ENCODE measurements at places on chromosomes 1 and 21.
A peak's percentile ranks its signal among the peaks of the same experiment; 100 is the strongest.

DNA sequence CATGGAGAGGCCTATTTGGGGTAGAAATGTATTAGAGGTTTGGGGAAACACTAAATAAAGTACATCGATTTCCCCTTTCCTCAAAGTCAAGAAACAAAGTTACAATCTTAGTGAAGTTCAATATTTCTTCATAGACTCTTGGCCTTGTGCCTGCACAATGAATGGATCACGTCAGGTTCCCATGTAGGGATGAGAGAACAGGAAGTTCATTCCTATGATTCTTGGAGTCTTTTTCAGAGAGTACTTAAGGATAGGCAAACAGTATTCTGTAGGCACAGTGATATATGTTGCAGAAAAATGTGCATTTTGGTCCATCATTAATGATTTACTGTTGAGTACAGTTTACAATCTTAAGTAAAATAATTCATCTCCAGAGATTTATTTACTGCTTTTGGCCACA is 275.5 kb downstream of the RGS7 start:
- no peak for DNase-seq

- DNase-seq, result peak; percentile 72
Measured at GRCh38 chr21:36926989-36927718, 39.3 kb downstream of the HLCS start.

DNA sequence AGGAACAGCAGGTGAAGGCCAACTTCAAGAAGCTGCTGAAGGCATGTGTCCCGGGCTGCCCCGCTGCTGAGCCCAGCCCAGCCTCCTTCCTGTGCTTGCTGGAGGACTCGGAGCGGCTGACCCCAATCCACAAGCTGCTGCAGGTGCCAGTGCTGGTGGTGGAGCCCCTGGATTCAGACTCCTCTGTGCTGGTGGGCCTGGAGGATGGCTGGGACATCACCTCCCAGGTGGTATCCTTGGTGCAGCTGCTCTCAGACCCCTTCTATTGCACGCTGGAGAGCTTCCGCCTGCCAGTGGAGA is 20.1 kb upstream of the NPPB start:
- DNase-seq, result no peak

GRCh38 chr1:202649553-202650392 is 60.5 kb downstream of the SYT2 start:
- no peak for DNase-seq

DNA sequence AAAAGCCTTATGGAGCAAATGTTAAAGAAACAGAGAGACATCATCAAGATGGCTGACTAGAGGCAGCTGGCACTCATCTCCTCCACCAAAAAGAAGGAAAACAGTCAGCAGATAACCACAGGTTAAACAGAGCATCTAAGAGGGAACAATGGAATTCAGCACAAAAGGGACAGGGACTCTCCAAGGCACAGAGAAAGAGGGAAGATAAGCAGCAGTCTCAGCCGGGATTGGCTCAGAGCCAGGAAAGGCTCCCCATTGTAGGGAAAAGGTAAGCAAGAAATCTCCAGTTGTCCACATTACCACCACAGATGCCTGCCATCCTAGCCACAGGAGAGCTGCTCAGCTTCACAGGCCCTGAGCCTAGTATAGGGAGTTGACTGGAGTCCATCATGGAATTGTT is 605.5 kb downstream of the SMYD3 start:
- DNase-seq, result no peak

DNA sequence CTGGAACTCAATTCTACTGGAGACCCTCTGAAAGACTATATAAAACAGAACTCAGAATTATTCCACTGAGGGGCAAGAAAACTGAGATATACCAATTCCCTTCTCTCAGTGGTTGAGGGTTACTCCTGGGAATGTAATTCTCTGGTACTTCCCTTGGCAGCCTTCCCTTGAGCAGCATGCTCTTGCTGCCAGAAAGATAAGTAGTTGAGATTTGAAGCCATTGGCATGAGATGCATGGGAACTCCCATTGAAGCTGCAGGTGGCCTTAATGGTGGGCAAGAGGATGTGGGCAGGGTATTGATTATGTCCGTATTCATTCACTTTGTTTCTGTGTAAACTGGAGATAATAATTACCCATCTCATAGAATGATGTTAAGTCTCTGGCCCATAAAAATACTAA is 28.6 kb upstream of the C1orf185 start:
- no peak for DNase-seq

GRCh38 chr1:64030411-64030810 is 173.0 kb upstream of the UBE2U start:
- no peak for DNase-seq

- DNase-seq, result no peak
Measured at GRCh38 chr1:157448636-157449035, 103.7 kb downstream of the FCRL5 start.

DNA sequence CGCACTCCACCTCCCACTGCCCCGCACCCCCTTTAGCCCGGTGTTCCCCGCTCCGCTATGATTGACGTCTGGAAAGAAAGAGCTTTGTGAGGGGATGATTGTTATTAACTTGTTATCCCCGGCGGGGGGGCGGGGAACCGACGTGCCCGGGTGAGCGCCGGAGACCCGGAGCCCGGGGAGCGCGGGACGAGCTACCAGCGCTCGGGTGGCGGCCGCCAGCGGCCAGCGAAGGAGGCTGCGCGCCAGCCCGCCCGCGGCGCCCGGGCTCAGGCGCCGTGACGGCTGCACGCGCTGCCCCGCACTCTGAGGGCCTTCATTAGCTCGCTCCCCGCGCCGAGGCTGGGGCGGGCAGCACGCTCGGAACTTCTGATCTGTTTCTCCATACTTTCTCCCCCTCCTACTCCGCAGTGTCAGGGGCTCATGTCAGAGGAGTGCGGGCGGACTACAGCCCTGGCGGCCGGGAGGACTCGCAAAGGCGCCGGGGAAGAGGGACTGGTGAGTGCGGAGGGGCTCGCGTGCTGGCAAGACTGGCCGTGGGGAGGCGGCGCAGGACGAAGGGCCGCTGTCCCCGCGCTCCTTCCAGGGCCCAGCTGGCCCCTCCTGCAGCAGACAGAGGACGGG is 2.1 kb downstream of the LHX8 start:
- no peak for DNase-seq

GRCh38 chr1:84479998-84480397 is 932 bp downstream of the RPF1 start:
- DNase-seq, result no peak

DNA sequence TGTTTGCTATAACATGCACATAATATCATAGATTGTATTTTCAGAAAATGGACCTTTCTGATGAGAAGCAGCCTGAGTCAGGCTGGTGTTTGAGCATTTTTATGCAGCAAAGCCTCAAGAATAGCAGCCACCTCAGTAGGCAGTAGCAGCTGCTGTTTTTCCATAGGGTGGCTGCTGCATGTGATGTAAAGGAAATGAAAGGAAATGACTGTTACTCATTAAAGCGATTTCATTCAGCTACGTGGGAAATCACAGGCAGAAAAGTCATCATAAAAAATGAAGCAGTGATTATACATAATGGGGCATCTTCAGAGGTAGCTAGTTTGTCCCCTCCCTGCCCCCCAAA is 110.4 kb downstream of the PATJ start:
- DNase-seq, result no peak

DNA sequence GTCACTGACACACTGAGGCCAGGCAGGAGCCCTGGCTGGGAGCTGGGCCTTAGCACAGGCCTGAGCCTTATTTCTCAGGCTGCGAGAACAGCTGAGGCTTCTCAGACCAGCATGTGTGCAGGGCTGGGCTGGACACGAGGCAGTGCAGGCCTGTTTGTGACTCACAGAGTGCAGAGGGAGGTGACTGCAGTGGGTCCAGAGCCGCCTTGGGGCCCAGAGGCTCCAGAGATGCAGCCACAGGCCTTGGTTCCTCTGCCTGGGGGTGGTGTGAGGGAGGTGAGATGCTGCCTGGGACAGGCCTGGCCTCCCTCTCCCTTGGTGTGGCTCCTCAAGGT is 61.2 kb upstream of the ETV3 start:
- no peak for DNase-seq

- DNase-seq, result no peak
Measured at GRCh38 chr1:115067161-115067859, 22.0 kb downstream of the TSPAN2 start.

- no peak for DNase-seq
Measured at GRCh38 chr1:164969253-164969652, 387.3 kb downstream of the LMX1A start.

- DNase-seq, result no peak
Measured at GRCh38 chr1:59445040-59445439, 148.1 kb downstream of the FGGY start.

DNA sequence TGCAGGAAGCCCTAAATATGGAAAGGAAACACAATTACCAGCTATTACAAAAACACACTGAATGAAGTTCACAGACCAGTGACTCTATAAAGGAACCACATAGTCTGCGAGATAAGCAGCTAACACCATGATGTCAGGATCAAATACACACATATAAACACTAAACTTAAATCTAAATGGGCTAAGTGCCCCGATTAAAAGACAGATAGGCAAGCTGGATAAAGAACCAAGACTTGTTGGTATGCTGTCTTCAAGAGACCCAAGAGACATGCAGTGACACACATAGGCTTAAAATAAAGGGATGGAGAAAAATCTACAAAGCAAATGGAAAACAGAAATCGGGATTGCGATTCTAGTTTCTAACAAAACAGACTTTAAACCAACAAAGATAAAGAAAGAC is 121.9 kb downstream of the SLC5A9 start:
- DNase-seq, result no peak

GRCh38 chr1:55374216-55374615 is 159.1 kb upstream of the USP24 start:
- DNase-seq, result no peak

- DNase-seq, result no peak
Measured at GRCh38 chr1:9580942-9581341, 7.8 kb upstream of the TMEM201 start.

DNA sequence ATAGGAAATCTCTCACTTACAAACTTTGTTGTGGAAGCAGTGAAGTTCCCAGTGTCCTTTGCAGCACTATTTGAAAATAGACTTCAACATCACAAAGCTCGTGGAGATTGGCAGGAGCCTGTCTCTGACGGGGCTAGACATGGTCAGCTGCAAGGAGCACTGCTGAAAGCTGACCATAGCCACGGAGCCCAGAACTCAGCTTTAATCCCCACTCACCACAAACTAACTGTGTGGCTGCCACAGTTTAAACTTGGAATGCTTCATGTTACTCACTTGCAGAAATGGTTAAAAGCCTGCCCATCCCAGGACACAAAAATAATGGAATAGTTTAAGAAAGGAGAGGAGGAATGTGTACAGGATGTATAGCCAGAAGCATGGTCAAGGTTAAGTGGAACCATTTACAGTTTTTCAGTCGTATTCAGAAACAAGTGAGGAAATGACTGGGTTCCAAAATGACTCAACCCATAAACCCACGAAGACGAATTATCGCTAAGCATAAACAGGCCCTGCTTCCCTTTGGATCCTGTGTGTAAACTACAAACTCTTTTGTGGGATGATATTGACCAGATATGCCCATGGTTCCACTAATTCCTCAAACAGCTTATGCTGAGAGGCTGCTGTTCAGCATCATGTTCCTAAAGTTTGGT is 18.2 kb downstream of the DNALI1 start:
- no peak for DNase-seq

GRCh38 chr21:17032141-17032655 is 480.6 kb upstream of the CXADR start:
- DNase-seq, result no peak

DNA sequence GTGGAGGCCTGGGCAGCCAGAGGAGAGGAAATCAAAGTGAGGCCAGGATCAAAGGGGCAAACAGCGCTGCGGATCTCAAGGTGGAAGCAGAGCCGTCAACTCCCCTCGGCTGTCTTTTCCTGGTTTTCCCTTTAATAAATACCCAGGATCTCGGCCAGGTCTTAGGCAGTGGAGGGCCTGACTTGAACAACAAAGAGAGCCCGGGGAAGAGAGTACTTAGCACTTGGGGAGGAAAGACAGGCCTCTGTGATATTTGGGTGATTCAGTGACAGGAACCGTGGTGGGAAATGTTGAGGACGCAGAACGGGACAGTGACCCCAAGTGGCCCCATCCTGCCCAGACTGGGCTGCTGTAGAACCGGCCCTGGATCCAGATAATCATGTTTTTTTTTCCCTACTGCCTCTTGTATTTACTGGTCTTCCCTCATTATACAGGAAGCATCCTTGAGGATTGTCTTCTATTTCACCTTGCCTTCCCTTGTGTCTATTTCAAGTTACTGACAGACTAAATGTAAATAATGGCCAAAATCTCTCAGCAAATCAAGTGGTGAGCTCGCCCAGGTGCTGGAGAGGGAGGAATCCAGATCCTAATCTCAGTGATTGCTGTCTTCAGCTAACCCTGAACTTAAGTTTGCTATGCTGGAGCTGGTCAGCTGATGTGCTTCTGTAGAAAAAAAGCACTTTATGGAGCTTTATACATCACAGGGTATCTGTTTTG is 2.8 kb upstream of the MIXL1 start:
- no peak for DNase-seq

DNA sequence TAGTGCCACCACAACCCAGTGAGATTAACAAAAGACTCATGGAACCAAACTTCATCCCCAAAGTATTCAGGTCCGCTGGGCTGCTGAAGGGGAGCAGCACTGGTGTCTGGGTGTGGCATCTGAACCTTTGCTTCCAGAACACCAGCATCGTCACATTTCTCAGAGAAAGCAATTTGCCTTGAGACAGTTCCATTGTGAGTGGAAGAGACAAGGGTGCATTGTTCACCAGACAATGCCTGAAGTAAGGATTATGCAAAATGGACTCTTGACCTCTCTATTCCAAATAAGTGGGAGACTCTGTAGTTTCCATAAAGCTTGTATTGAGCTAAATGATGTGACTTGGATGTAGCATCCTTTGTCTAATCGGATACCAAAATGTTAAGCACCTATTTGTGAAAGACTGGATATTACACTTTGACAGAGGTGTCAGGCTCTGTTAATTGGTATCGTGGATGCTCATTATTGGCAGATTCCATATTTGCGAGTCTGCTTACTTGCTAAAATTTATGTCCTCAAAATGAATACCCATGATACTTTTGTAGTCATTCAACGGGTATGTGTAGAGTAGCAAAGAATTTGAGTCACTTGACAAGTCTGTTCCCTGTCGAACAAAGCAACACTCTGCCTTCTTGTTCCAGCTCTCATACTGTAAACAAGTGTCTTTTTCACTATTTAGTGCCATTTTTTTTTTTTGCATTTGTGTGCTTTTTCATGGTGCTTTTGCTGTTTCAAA is 75.6 kb downstream of the MRPS6 start:
- DNase-seq, result no peak

All from NCI-H1417 treated with DMSO at 0.1 percent for 48 hours (cell line).